ENCODE measurements at places on chromosomes 5 and 9. TPM values are rescaled to one million over a fixed set of nuclear protein-coding genes. Genes with fewer than 3 reads are reported as not detected.

The LRRTM2 gene
- 2.1 TPM for polyA plus RNA-seq

DNA sequence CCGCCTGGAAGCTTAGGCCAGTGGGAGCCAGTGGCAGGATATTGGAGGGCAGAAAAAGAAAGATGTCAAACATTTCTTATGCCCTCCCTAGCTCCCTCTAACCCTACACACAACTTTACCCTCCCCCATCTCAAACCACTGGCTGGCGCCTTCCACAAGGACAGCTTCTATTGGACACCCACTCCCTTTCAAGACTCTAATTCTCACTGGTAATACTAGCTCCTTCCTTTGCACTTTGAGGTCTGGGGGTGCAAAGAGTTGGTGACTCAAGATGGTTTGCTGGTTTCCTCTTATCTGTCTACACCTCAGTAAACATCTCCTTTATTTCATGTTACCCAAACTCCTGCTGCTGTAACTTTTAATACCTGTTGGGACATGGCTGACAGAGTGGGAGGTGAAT lies 11.6 kb upstream of the ITGA1 start:
- no peak for DNase-seq

- no peak for DNase-seq
Observed at GRCh38 chr5:86411596-86411995, 206.1 kb upstream of the COX7C start.

GRCh38 chr5:43210570-43210969 lies 18.5 kb downstream of the NIM1K start:
- no peak for DNase-seq

GRCh38 chr9:4038182-4038723 lies 261.6 kb downstream of the GLIS3 start:
- peak; percentile 59 for DNase-seq

The CTXN3 gene
- polyA plus RNA-seq, result not detected

DNA sequence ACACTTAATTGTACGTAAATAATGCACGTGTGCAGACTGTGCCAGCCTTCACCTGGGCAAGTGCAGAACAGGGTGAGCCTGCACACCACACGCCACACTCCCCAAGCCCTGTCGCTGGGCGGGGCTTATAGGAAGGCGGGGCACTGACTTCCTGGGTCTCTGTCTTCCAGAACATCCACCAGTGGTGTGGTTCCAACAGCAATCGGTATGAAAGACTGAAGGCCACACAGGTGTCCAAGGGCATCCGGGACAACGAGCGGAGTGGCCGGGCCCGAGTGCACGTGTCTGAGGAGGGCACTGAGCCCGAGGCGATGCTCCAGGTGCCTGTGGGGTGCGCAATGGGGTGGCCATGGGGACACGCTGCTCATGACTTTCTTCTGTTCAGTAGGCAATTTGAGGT lies 44.2 kb downstream of the GSN start:
- no peak for DNase-seq

- no peak for DNase-seq
Observed at GRCh38 chr5:80745490-80745889, 90.7 kb upstream of the DHFR start.

The AQP3 gene
- polyA plus RNA-seq, result 64.7 TPM

The NR5A1 gene
- polyA plus RNA-seq, result 0.11 TPM

- DNase-seq, result no peak
Observed at GRCh38 chr5:79561525-79561893, 47.6 kb upstream of the HOMER1 start.

GRCh38 chr5:172695232-172696054 lies 54.4 kb downstream of the NEURL1B start:
- DNase-seq, result no peak

- no peak for DNase-seq
Observed at GRCh38 chr5:88954511-88954910, 71.5 kb upstream of the MEF2C start.

The NMUR2 gene
- polyA plus RNA-seq, result 0.09 TPM

GRCh38 chr9:137407590-137408300 lies 15.2 kb downstream of the EXD3 start:
- DNase-seq, result no peak

The NDUFB6 gene
- 78.9 TPM for polyA plus RNA-seq

The SHOC1 gene
- 1.4 TPM for polyA plus RNA-seq

DNA sequence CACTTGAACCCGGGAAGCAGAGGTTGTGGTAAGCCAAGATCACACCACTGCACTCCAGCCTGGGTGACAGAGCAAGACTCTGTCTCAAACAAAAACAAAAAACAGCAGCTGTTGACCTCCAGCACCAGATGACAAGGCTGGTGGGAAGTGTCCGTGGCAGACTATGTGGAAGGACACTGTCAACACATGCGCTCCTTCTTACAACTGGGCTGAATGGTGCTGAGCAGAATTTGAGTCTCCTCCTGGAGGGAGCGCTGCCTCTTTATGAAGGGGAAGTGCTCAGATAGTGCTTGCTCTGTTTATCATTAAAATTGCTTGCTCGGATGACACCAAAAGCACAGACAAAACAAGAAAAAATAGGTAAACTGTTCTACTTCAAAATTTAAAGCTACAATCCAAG lies 9.2 kb upstream of the CFAP157 start:
- DNase-seq, result no peak

GRCh38 chr5:375336-375920 lies 53.9 kb downstream of the AHRR start:
- no peak for DNase-seq

DNA sequence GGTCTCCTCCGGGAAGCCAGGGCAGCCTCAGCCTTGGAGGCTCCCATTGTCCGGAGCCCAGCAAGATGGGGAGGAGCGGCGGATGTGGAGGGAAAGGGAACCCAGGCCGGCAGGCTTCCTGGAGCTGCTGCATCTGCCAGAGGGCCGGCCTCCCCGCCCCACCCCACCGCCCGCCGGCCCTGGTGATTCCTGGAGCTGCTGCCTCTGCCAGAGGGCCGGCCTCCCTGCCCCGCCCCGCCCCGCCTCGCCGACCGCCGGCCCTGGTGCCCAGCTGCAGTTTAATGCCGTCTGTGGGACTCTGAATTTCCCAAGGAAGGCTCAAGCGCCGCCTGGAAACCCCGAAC lies 31.6 kb downstream of the EXD3 start:
- no peak for DNase-seq

GRCh38 chr5:101080462-101081240 lies 177.6 kb upstream of the ST8SIA4 start:
- no peak for DNase-seq

The DENND1A gene
- 24.4 TPM for polyA plus RNA-seq

DNA sequence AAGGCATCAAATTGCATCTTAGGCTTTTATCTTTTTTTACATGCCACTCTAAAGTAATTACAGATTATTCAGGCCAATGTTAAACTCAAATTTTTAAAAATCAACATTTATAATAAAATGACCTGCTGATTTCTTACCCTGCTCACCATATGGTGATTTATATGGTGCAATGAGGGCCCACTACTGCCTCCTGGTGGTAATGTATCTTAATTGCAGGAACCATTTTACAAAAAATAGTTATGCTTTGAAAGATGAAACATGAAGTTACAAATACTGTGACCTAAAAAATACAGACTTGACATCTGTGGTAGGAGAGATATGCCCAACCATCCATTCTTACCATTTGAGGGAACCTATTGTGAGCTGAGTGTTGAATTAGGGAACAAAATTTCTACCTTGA lies 292.6 kb upstream of the TAS2R1 start:
- no peak for DNase-seq

GRCh38 chr9:83060556-83060955 lies 2.4 kb downstream of the RASEF start:
- DNase-seq, result no peak

The SLC28A3 gene
- polyA plus RNA-seq, result 0.05 TPM

The STKLD1 gene
- polyA plus RNA-seq, result 4.3 TPM

GRCh38 chr5:41399839-41400238 lies 110.6 kb downstream of the PLCXD3 start:
- DNase-seq, result no peak

DNA sequence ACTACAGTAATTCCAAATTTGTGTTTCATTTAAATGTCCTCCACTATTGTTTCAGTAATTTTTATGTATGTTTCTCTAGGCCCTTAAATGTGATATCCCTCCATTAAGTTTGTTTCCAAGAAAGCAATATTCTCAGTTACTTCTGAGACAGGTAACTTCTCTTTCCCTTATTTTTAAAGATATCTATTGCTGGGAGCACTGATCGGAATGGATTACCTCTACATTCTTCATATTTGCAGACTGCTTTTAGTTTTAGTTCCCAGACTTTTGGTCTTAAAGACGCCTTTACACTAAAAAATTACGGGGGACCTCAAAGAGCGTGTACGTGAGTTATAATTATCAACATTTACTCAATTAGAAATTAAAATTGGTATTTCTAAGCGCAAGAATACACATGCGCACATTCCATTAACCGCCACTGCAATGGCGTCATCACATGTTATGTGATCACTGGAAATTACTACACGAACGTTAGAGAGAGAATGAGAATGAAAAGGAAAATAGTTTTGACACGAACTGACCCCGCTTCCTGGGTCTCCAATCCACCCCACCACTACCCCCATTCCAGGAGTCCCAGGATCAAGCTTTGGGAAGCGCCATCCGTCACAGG lies 519 bp upstream of the RAD50 start:
- DNase-seq, result no peak

- no peak for DNase-seq
Observed at GRCh38 chr9:97903177-97903576, 19.1 kb downstream of the TRMO start.

The PAIP2 gene
- 175 TPM for polyA plus RNA-seq

DNA sequence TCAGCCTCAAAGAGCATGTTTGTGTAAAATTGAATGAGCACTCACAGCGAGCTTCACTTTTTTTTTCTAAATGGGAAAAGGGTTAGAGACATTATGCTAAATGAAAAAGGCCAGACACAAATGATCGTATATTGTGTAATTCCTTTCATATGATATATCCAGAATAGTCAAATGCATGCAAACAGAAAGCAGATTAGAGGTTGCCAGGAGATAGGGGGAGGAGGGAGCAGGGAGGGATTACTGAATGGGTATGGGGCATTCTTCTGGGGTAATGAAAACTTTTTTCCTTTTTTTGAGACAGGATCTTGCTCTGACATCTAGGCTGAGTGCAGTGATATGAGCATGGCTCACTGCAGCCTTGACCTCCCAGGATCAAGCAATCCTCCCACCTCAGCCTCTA lies 47.1 kb downstream of the DMAC1 start:
- DNase-seq, result no peak

GRCh38 chr5:132322266-132322665 lies 28.1 kb downstream of the SLC22A4 start:
- no peak for DNase-seq

The EGFLAM gene
- 7.2 TPM for polyA plus RNA-seq

DNA sequence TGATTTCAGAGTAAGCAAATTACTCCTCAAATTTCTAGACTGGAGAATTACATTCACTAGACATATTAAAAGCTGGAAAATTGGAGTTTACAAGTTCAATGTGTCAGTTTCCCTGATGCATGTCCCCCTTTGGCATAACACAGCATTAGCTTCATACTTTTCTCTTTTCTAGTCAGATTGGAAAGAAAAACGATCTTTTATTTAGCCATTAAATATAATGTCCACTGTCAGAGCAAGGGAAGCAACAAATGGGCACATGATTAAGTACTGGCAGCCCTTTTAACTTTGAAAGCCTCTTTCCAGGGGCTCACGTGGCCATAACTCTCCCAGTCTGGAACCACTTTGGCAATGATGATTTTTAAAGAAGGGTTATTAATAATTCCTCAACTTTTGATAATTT lies 203.3 kb downstream of the KCNN2 start:
- peak; percentile 13 for DNase-seq

The DBH gene
- 1.0 TPM for polyA plus RNA-seq

DNA sequence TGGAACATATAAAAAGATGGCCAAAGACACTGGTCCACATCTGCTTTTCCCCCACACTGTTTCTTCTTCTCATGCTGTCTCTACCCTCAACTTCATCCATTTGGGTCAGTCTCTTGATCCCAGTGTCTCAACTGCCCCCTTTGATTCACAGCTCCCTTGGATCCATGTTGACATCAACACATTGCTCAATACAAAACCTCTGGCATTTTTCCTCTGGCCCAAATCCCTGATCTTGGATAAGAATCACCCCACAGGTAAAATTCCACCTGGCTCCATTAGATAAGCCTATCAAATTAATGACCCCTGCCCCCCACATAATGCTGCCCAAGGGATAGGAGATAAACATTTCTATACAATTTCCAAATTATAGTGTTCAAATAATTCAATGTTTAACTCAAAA lies 229.8 kb downstream of the TLE1 start:
- DNase-seq, result no peak

The JAKMIP2 gene
- 5.8 TPM for polyA plus RNA-seq

The BTNL9 gene
- polyA plus RNA-seq, result 11.5 TPM

- no peak for DNase-seq
Observed at GRCh38 chr5:59360130-59360555, 533.4 kb downstream of the PDE4D start.

DNA sequence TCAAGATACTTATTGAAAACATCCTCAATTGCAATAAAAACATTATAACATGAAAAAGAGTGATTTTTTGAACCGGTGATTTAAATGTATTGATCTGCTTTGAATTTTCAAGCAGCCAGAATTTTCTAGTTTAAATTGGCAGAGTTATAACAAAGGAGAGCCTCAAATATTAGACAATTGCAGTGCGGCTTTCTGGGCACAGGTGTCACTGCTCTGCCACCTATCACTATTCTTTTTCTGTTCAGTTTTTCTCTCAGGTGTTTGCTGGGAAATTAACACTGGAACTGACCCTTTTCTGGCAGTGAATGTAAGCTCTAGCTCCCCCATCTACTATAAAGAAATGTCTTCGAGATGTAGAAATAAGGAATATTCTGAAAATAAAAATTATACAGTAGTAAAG lies 23.0 kb downstream of the ZBED3 start:
- no peak for DNase-seq

DNA sequence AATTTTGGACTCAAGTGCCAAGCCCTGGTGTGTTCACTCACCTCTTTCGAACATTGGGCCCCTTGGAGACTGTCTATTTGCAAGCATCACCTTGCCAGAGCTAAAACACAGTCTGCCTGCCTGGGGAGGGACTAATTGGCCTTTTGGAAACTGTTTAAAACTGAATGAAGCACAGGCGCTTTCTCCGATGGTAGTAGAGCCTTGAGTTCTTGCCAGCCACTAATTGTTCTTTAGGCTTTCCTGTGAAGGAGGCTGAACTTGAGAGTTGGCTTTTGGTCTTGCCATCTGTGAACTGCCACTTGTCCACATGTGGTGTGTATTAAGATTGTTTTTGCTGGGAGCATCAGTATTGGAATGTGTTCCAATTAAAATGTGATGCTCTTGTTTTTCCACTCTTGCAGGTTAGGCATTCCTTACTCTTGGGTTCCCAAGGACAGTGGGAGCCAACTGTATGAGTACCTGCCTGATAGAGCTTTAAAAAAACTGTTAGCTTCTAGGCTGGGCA lies 26.0 kb downstream of the GARNL3 start:
- no peak for DNase-seq

The CD72 gene
- 2.7 TPM for polyA plus RNA-seq
